Upper lobe of left lung (tissue), 6 donors: ENCODE measurements at places on chromosomes 7 and 10. TPM values are rescaled to one million over a fixed set of nuclear protein-coding genes. Genes with fewer than 3 reads are reported as not detected.

GRCh38 chr10:74977913-74978847 lies 133.3 kb upstream of the SAMD8 start:
- H3K27ac ChIP-seq = no peak overlapping the region
- H3K4me1 ChIP-seq = no peaks in the 10 kb centered on the region
- DNase-seq = no peak
- peaks cover 35% of the 10 kb centered on the region for H3K36me3 ChIP-seq
- H3K27me3 ChIP-seq = no peaks in the 10 kb centered on the region
- H3K4me3 ChIP-seq = no peak overlapping the region

GRCh38 chr7:12674861-12675260 lies 12.6 kb upstream of the ARL4A start:
- no peak overlapping the region for H3K27ac ChIP-seq
- no peak overlapping the region for H3K4me3 ChIP-seq
- DNase-seq = peak; percentile 36
- no peaks in the 10 kb centered on the region for H3K36me3 ChIP-seq

MICU1 gene
- 62.9 TPM for total RNA-seq

DNA sequence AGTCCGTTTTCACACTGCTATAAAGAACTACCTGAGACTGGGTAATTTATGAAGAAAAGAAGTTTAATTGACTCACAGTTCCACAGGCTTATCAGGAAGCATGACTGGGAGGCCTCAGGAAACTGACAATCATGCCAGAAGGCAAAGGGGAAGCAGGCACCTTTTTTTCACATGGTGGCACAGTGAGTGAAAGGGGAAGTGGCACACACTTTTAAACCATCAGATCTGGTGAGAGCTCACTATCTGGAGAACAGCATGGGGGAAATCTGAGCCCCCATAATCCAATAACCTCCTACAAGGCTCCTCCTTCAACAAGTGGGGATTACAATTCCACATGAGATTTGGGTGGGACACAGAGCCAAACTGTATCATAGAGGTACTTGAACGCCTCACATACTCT lies 30.0 kb downstream of the AGR3 start:
- H3K4me1 ChIP-seq = no peaks in the 10 kb centered on the region
- no peaks in the 10 kb centered on the region for H3K36me3 ChIP-seq
- DNase-seq = peak; percentile 22
- H3K27me3 ChIP-seq = no peaks in the 10 kb centered on the region

- H3K36me3 ChIP-seq = no peaks in the 10 kb centered on the region
- no peaks in the 10 kb centered on the region for H3K4me1 ChIP-seq
- no peak overlapping the region for H3K4me3 ChIP-seq
- peak; percentile 88 for DNase-seq
- no peaks in the 10 kb centered on the region for H3K27me3 ChIP-seq
Observed at GRCh38 chr10:98361131-98362025, 53.6 kb downstream of the PYROXD2 start.

GRCh38 chr7:3943779-3944520 lies 642.9 kb downstream of the SDK1 start:
- no peaks in the 10 kb centered on the region for H3K27me3 ChIP-seq
- H3K36me3 ChIP-seq = no peaks in the 10 kb centered on the region
- peak overlapping the region; percentile 53 for H3K27ac ChIP-seq
- H3K4me1 ChIP-seq = no peaks in the 10 kb centered on the region
- DNase-seq = no peak
- H3K4me3 ChIP-seq = no peak overlapping the region

FIGNL1 gene
- 1.9 TPM for total RNA-seq

GDF10 gene
- 8.4 TPM for total RNA-seq

SUGCT gene
- total RNA-seq = 1.7 TPM

DNA sequence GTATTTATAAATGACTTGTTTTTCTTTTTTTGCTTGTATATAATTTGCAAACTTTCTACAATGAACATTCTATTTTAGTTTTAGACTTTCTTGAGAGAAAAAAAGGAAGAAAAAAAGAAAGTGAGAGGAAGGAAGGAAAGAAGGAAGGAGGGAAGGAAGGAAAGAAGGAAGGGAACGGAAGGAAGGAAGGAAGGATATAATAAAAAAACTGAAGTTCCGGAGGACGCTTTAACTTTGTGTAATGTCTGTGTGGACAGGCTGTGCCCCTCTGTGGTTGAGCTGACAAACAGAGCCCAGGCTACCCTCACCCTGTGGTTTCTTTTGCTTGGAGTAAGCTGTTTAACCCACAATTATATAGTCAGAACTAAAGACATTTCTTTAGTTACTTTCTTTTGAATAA lies 108.7 kb downstream of the SEMA3D start:
- H3K27ac ChIP-seq = no peak overlapping the region
- H3K4me1 ChIP-seq = no peaks in the 10 kb centered on the region
- H3K27me3 ChIP-seq = no peaks in the 10 kb centered on the region

HOXA2 gene
- total RNA-seq = 0.30 TPM

DBF4 gene
- total RNA-seq = 12.2 TPM

DNA sequence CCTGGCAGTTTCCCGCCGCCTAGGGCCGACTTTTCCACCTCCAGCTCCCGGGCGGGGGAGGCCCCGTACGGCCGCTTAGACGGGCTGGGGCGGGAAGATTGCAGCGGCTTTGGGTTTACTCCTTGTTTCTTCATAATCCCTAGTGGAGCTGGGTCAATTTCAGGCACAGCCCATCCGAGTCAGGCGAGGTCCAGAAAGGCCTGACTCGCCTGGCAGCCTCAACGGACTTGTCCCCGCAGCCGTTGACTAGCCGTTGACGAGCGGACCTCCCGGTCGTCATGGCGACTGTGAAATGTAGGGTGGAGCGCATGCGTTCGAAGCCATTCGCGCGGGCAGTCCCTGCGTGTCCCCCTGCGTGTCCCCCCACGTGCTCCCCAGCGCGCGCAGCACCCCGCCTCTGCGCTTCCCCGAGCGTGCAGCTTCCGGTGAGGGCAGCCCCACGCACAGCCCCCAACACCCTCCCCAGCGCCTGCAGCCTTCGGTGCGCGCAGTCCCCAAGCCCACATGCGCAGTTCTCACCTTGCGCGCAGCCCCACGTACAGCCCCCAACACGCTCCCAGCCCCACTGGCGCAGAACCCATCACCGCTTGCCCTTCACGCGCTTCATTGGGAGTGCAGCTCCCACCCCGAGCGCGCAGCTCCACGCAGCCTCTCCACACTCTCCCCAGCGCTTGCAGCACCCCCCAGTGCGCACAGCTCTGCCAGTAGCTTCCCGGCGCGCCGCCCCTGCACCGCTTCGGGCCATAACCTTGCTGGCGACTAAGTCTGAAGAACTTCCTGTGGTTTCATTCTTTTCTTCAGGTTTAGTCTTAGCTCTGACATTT lies 67.8 kb downstream of the TBX20 start:
- no peaks in the 10 kb centered on the region for H3K36me3 ChIP-seq
- H3K4me1 ChIP-seq = peaks cover 13% of the 10 kb centered on the region
- peak overlapping the region; percentile 30 for H3K4me3 ChIP-seq

PRKCQ gene
- 6.5 TPM for total RNA-seq

- H3K27ac ChIP-seq = no peak overlapping the region
- H3K4me1 ChIP-seq = no peaks in the 10 kb centered on the region
- no peaks in the 10 kb centered on the region for H3K36me3 ChIP-seq
- H3K4me3 ChIP-seq = no peak overlapping the region
- no peak for DNase-seq
Observed at GRCh38 chr10:109457302-109457638, 466.0 kb downstream of the XPNPEP1 start.

DPP6 gene
- total RNA-seq = 0.49 TPM

LRRC61 gene
- 29.0 TPM for total RNA-seq

GRCh38 chr10:64344211-64344610 lies 823.0 kb downstream of the REEP3 start:
- no peaks in the 10 kb centered on the region for H3K36me3 ChIP-seq
- H3K27ac ChIP-seq = no peak overlapping the region
- no peak for DNase-seq
- H3K4me3 ChIP-seq = no peak overlapping the region
- H3K4me1 ChIP-seq = no peaks in the 10 kb centered on the region

MOGAT3 gene
- not detected for total RNA-seq

- no peaks in the 10 kb centered on the region for H3K4me1 ChIP-seq
- no peak for DNase-seq
- H3K36me3 ChIP-seq = no peaks in the 10 kb centered on the region
- H3K27ac ChIP-seq = no peak overlapping the region
- H3K4me3 ChIP-seq = no peak overlapping the region
Observed at GRCh38 chr7:78970440-78970916, 483.0 kb downstream of the MAGI2 start.

DNA sequence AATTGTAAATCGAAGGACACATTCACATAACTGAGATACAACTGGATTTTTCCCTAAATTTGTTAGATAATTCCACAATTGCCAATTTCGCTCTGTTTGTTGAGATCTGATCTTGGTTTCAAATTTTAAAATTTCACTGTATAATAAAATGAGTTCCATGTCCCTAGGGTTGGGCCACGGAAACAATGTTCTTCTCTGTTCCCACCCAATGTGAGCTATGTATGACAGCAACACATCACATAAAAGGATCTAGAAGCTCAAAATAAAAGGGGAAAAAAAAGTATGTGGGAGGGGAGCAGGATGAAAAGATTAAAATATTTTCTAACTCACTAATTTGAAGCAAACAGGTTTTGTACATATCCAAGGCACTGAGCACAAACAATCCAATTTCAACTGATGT lies 287.8 kb upstream of the MKLN1 start:
- H3K27me3 ChIP-seq = no peaks in the 10 kb centered on the region
- H3K27ac ChIP-seq = no peak overlapping the region
- H3K4me1 ChIP-seq = peaks cover 43% of the 10 kb centered on the region

DNA sequence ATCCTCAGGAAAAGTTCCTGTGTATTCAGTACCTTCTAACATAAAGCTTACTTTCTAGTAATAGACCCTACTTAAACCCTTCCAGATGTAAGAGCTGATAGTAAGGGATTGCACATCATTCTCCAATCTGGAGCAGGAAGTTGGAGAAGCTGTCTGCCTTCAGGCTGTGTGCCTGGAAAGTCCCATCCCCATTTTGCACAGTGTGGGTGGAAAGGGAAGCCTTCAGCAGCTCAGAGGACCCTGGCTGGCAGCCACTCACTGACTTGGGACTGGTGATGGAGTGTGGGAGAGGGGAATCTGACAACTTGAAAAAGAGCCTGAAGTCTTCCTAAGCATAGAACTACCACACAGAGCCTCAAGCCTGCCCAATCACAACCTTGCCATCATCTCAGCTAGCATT lies 164.1 kb upstream of the ADO start:
- no peaks in the 10 kb centered on the region for H3K27me3 ChIP-seq
- H3K4me3 ChIP-seq = no peak overlapping the region
- DNase-seq = peak; percentile 55
- no peaks in the 10 kb centered on the region for H3K36me3 ChIP-seq

ZNF316 gene
- 40.5 TPM for total RNA-seq

DNA sequence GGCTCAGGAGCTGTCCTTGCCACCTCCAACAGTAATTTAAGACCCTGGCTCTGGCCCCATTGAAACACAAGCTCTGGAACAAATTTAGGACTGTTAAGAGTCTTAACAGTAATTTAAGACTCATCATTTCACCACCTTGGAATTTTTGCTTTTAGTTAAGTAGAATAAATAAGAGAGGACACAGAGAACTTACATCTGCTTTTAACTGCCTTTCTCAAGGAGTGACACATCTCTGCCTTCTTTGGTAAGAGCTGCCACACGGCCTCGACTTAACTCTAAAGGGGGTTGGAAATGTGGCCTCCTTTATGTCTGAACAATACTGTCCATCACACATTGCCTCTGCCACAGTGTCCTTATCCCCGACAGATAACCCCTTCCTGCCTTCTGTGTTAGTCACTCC lies 77.9 kb downstream of the HERPUD2 start:
- H3K27me3 ChIP-seq = no peaks in the 10 kb centered on the region
- H3K4me3 ChIP-seq = no peak overlapping the region
- no peaks in the 10 kb centered on the region for H3K36me3 ChIP-seq
- no peak overlapping the region for H3K27ac ChIP-seq

DNA sequence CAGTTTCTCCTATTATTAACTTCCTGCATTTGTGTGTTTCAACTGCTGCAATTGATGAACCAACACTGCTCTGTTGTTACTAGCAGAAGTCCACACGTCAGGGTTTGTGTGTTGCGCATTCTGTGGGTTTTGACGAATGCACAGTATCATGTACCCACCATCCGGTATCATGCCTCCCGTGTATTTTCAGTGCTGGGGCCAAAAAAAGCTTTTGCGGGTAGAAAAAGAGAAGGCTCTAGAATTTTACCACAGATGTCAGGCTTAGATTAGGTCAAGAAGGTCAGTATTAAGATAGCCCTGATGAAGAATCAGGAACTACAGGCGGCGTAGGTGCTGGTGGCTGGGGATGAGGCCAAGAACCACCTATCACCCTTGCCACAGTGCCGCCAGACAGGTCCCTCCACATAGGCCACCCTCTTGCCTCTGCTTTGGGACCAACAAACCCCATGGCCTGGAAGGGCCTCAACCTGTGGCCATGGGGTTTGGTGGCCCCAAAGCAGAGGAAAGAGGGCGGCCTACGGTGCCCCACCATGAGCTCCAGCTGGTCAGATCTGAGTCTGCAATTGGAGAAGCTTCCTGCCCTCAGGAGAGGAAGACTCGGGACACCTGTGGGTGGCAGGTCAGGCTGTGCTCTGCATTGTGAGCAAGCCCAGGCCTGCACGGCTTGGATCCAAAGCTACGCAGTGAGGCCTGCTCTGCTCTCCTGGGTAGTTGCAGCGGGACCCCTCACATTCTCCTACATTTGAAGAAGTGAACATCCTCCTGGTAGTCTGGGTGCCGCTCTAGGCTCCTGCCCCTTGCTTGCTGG lies 71.9 kb downstream of the MKI67 start:
- H3K4me1 ChIP-seq = peaks cover 8% of the 10 kb centered on the region
- H3K36me3 ChIP-seq = peaks cover 80% of the 10 kb centered on the region
- peak; percentile 73 for DNase-seq
- H3K27ac ChIP-seq = peak overlapping the region; percentile 88

- H3K4me1 ChIP-seq = no peaks in the 10 kb centered on the region
- no peak overlapping the region for H3K4me3 ChIP-seq
- DNase-seq = no peak
- H3K36me3 ChIP-seq = no peaks in the 10 kb centered on the region
- no peaks in the 10 kb centered on the region for H3K27me3 ChIP-seq
Observed at GRCh38 chr7:15832996-15833395, 146.5 kb upstream of the MEOX2 start.

DNA sequence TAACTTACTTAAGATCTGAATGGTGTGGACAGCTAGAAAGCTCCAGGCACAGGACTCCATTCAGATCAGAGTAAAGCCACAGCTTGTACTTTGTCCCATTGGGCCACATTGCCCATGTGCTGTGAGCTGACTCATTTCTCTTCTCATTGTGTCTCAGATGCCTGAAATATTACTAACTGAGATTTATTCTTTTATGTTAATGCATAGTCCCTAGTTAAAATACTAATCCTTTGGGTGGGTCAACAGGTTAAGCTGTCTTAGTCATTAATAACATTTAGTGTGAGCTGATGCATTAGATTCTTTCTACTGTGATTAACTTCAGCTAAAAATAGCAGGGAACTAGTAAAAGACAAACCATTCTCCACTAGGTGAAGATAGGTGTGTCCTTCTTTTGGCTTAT lies 104.7 kb upstream of the ARMC3 start:
- H3K36me3 ChIP-seq = no peaks in the 10 kb centered on the region
- no peak for DNase-seq
- no peak overlapping the region for H3K4me3 ChIP-seq
- H3K4me1 ChIP-seq = no peaks in the 10 kb centered on the region

- H3K4me3 ChIP-seq = no peak overlapping the region
- H3K4me1 ChIP-seq = no peaks in the 10 kb centered on the region
- H3K27me3 ChIP-seq = no peaks in the 10 kb centered on the region
- no peak for DNase-seq
- peaks cover 8% of the 10 kb centered on the region for H3K36me3 ChIP-seq
Observed at GRCh38 chr10:100510533-100511308, 8.9 kb downstream of the SEC31B start.

GRCh38 chr7:1466524-1467271 lies 7.4 kb upstream of the MICALL2 start:
- H3K4me3 ChIP-seq = no peak overlapping the region
- H3K36me3 ChIP-seq = peaks cover 28% of the 10 kb centered on the region
- H3K27ac ChIP-seq = peak overlapping the region; percentile 89
- DNase-seq = peak; percentile 93
